ENCODE measurements at places on chromosomes 16 and 17.

GRCh38 chr17:35087731-35088355, 24.3 kb upstream of the RFFL start:
- peak overlapping the region; percentile 64 for H3K27ac ChIP-seq
- peak overlapping the region; percentile 95 for H3K4me3 ChIP-seq
- no peaks in the 10 kb centered on the region for H3K27me3 ChIP-seq

- DNase-seq = no peak
- H3K27me3 ChIP-seq = no peaks in the 10 kb centered on the region
- H3K36me3 ChIP-seq = peaks cover 19% of the 10 kb centered on the region
Observed at GRCh38 chr16:3534126-3534525, 33.3 kb downstream of the CLUAP1 start.

DNA sequence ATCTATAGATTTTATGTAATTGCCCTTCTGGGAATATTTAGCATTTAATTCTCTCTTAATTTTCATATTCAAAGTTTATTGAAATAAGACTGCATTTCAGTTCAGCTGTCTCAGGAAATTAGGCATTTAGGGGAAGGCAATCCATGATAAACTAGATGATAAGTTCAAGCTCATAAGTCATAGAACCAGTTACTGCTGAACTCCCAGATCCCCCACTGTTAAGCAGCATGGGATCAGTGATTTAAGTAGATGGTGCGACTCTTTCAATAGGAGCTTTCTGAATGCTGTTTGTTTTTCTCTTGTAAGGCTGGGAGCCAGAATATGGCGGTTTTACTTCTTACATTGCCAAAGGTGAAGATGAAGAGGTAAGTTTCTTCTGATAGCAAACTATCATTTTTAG, 23.8 kb downstream of the OGFOD1 start:
- no peak overlapping the region for H3K4me3 ChIP-seq
- H3K4me1 ChIP-seq = no peaks in the 10 kb centered on the region
- H3K27ac ChIP-seq = no peak overlapping the region
- peaks cover 80% of the 10 kb centered on the region for H3K36me3 ChIP-seq
- DNase-seq = no peak

GRCh38 chr16:68417711-68418301, 30.5 kb downstream of the SMPD3 start:
- no peaks in the 10 kb centered on the region for H3K36me3 ChIP-seq
- DNase-seq = peak; percentile 87

- no peak overlapping the region for H3K27ac ChIP-seq
- H3K27me3 ChIP-seq = no peaks in the 10 kb centered on the region
- H3K4me1 ChIP-seq = no peaks in the 10 kb centered on the region
- peaks cover 85% of the 10 kb centered on the region for H3K36me3 ChIP-seq
- no peak for DNase-seq
Observed at GRCh38 chr16:1501630-1502029, 8.5 kb downstream of the TELO2 start.

DNA sequence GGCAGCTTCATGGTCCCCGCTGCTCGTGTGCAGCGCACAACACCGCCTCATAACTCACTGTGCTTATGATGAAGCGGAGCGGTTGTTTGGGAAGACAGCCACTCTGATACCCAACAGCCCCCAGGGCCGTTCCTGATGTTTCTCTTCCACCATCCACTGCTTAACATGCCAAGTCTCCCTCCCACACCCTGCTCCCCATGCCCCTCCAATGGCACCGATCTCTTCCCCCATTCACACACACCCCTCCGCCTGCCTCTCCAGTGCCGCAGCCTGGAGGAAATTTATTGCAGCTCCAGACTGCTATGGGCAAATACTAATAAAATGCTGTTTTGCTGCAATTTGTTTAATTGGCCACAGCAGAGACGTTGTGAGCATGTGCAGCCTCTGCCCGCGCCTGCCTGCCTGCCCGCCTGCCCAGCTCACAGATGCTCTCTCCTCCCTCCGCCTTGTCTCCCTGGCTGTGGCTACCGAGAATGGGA, 80.3 kb upstream of the LHX1 start:
- H3K36me3 ChIP-seq = no peaks in the 10 kb centered on the region
- H3K27ac ChIP-seq = no peak overlapping the region
- peaks cover 30% of the 10 kb centered on the region for H3K27me3 ChIP-seq

Measured in common myeloid progenitor, CD34-positive (primary cell).